ENCODE measurements at places on chromosomes 7 and 10.

DNA sequence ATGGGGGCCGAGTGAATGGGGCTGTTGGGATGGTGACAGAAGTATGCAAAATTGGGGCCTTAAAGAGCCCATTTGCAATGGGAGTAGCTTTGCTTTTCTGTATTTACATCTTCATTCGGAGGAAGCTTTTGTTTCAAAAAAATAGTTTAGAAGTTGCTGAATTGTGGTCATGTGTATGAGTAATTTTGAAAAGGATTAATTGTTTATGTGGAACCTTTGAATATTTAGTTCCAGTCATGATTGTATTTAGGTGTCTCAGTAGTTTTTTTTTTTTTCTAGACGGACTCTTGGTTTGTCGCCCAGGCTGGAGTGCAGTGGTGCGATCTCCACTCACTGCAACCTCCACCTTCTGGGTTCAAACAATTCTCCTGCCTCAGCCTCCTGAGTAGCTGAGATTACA lies 37.2 kb downstream of the RBM33 start:
- no peak for DNase-seq

DNA sequence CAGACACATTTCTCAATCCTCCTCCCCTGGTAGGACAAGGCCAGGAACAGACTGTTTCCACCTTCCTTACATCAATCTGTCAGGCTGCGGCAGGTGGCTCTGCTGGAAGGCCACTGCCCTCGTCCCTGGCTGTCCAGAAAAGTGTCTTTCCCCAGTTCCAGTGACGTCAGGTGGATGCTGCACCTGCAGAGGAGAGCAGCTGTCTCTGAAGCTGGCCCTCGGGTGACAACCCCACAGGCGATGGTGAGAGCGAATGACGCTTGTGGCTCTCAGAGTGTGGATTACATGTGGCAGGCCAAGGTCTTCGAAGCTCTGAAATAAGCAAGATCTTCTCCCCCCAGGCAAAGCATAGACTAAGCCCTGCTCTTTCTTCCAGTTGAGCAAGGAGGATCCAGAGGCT lies 146.9 kb upstream of the RET start:
- DNase-seq = no peak

DNA sequence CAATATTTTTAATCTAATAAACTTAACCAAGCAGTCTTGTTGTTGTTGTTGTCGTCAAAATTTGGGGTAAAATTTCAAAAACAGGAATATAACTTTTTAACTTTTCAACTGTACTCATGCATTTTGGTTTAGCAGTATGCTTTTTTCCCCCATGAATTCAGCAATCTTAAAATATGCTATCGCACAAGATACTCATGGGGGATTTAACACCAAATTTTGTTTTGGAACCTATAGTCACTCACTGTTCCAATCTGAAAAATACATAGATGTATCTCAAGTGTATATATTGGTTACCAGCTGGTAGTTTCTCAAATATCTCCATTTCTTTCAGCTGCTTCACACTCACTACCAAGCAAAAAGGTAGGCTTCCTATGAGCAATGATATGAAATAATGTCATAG lies 91.4 kb upstream of the PIK3CG start:
- no peak for DNase-seq

DNA sequence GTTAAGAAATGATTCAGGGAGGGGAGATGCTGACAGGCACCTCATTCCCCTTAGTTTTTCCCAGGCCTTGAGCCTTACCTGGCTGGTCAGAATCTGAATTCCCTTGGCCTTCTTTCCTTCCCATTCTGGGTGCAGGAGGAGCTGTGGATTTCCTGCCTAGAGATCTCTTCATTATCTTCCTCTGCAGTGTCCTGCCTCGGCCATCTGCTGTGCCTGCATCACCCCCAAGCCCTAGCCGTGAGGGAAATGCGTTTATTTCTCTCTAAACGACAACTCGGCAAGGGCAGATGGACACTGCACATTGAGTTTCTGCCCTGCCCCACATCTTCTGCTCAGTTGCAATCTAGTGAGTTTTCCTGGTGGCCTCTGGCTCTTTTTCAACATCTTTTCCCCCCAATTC lies 26.7 kb downstream of the ZCWPW1 start:
- DNase-seq = no peak

GRCh38 chr10:80289451-80290287 lies at the start of gene MAT1A:
MAT1A (minus strand) TSS chr10:80289658; CDS start chr10:80289423, 235 bp downstream.
- DNase-seq = no peak

- DNase-seq = no peak
Measured at GRCh38 chr10:20927456-20927855, 30.3 kb upstream of the NEBL start.

GRCh38 chr7:143929224-143929920 lies 5.7 kb upstream of the OR2F2 start:
- DNase-seq = no peak

DNA sequence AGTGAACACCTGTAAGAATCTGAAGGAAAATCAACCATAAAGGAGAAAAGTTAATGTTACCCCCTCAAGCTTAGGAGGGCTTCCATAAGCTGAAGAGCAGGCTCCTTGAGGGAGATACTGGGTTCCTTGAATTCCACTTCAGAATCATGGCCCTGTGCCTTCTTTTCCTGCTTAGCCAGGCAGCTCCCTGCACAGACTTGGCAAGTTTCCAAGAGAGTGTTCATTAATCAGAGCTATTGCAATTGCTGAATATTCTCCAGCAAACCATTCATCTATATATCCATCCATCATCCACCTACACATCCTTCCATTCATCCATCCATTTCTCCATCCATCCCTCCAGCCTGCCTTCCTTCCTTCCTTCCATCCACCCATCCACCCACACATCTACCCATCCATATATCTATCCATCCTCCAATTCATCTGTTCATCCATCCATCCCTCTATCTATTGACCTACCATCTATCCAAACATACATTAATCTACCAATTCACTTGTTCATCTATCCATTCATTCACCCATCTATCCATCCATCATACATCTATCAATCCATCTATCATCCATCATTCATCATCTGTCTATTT lies 574.4 kb downstream of the PTPRN2 start:
- DNase-seq = no peak

- no peak for DNase-seq
Measured at GRCh38 chr7:141840708-141841107, 577 bp downstream of the PRSS37 start.

- peak; percentile 15 for DNase-seq
Measured at GRCh38 chr7:93178213-93178612, 30.0 kb upstream of the SAMD9L start.

- no peak for DNase-seq
Measured at GRCh38 chr7:155969192-155969929, 157.1 kb upstream of the SHH start.

GRCh38 chr7:11127114-11127785 lies 153.6 kb downstream of the PHF14 start:
- no peak for DNase-seq

DNA sequence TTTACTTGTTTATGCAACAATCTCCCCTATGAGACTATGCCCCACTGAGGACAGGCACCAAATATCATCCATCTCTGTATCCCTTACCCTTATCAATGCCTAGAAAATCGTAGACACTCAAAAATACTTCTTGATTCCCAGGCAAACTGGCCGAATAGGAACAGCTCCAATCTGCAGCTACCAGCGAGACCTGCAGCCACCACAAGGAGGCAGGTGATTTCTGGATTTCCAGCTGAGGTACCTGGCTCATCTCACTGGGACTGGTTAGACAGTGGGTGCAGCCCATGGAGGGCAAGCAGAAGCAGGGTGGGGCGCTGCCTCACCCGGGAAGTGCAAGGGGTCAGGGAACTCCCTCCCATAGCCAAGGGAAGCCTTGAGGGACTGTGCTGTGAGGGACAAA lies 10.8 kb upstream of the PPP1R3C start:
- DNase-seq = no peak

DNA sequence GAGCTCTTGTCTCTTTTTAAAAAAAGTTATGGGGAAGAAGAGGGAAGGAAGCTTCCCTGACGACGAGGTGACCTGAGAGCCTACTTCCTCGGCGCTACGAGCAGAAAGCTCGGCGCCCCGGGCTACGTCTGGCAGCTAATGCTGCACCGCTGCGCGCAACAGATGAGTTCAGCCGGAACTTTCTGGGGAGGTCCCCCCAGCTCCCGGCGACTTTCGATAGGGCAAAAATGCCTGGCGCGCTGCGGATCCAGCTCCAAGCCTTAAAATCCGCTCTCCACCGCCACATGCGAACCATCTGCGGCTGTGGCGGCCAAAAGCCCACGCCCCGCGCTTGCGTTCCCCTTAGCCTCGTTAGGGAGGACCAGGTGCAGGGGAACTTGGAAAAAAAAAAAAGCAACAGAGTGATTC lies 621 bp downstream of the P4HA1 start:
- DNase-seq = peak; percentile 55

DNA sequence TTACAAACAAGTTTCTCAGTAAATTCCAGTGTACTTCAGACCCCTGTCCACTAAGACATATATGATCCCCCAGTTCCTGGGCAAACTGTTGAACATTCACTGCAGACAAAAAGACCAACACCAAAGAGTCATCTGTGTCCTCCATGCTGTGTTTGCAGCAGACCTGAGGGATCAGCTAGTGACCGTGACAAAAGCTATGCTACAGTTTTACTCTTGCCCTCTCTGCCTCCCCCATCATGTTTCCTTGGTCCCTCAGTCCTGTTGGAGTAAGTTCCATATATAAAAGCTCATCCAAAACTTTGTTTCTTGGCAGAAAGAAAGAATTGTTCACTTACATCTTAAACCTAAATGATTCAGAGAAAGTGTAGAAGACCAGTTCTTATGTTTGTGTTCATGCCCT lies 56.1 kb downstream of the PODXL start:
- no peak for DNase-seq

DNA sequence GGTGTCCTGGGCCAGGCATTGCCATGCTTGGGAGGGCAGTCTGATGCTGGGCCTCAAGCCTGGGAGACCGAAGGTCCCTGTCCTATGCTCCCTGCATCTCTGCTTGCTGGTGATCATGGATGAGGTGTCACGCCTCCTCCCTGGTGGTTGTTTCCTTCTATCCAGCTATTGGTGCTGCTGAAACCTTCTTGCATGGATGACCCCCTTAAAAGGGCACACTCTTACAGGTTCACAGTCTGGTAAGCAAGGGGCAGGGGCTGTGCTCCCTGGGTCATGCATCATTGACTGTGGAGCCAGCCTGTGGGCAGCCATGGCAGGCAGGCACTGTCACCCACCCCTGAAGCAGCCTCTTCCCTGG lies 36.8 kb upstream of the SLC29A3 start:
- DNase-seq = no peak

GRCh38 chr10:23362069-23362830 lies 17.7 kb upstream of the C10orf67 start:
- DNase-seq = no peak

- no peak for DNase-seq
Measured at GRCh38 chr10:59606551-59606961, 103.1 kb downstream of the SLC16A9 start.

- peak; percentile 9 for DNase-seq
Measured at GRCh38 chr10:103917302-103918052, 507 bp downstream of the STN1 start.

GRCh38 chr7:11327633-11328032 lies 354.0 kb downstream of the PHF14 start:
- DNase-seq = no peak

GRCh38 chr7:32631021-32631420 lies 135.7 kb downstream of the AVL9 start:
- DNase-seq = no peak

DNA sequence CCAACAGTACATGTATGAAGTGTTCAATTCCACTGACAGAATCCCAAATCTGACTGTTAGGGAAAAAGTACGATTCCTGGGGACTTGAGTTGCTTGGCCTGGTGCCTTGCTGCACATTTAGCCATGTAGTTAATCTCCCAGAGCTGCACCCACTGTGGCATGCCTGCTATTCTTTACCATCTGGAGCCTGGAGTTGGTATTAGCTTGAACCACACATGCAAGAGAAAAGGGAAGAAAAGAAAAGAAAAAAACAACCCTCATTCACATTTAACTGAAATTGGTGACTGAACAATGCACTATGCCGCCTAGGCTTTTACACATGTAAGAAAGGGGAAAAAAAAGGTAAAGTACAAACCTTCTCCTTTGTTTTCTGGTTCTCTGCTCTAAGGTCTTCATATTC lies 26.1 kb downstream of the SHTN1 start:
- no peak for DNase-seq

DNA sequence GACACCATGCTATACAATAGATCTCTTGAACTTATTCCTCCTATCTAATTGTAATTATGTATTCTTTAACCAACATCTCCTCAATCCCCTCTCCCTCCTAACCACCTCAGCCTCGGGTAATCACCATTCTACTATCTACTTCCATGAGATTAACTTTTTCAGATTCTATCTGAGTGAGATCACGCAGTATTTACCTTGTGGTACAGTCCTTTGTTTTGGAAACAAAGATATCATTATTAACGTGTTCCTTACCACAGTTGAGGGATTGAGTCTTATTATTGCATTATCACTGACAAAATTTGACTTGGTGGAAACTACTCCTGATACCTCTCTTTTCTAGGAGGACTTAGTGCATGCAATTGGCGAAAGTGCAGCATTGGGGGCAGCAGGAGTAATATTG lies 26.0 kb upstream of the HYAL4 start:
- DNase-seq = no peak

DNA sequence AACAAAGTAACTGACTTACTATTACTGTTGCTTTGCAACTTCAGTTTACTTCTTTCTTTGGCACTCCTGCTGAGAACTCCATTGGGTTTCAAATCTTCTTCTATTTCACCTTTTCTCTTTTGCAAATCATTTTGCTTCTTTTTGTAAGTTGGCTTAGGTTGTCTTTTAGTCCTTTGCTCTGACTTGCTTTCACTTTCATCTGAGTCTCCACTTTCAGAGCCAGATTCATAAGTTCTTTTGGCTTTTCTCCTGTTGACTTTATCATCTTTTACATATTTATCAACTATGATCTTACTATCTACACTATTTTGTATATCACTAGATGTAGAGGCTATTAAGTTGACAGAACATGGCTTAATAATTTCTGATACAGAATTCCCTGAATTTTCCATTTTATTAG lies 73.4 kb downstream of the NRBF2 start:
- no peak for DNase-seq

GRCh38 chr7:28755255-28755654 lies 202.9 kb downstream of the TRIL start:
- no peak for DNase-seq

- no peak for DNase-seq
Measured at GRCh38 chr7:80435521-80435920, 76.3 kb downstream of the GNAT3 start.

DNA sequence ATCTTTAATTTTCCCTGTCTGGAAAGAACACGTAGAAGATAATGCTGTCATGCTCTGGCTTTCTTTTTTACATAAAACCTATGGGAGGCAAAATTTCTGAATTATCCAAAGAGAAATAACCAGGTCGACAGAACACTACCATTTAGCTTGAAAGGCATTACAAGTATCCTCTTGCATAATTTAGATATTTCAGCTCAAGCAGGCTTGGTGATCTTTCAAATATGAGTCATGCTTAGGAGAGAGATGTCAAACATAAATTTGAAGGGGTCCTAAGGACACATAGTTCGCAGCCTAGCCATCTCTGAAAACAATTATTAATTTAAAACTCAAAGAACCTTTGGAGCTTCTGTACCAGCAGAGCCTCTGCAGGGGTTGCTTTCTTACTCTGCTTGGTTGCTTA lies 100.9 kb downstream of the FAS start:
- DNase-seq = no peak

Measured in CD8-positive, alpha-beta T cell (primary cell).